ENCODE measurements at places on chromosomes 6 and 20.

- DNase-seq, result no peak
Observed at GRCh38 chr6:36694616-36695015, 3.0 kb upstream of the RAB44 start.

DNA sequence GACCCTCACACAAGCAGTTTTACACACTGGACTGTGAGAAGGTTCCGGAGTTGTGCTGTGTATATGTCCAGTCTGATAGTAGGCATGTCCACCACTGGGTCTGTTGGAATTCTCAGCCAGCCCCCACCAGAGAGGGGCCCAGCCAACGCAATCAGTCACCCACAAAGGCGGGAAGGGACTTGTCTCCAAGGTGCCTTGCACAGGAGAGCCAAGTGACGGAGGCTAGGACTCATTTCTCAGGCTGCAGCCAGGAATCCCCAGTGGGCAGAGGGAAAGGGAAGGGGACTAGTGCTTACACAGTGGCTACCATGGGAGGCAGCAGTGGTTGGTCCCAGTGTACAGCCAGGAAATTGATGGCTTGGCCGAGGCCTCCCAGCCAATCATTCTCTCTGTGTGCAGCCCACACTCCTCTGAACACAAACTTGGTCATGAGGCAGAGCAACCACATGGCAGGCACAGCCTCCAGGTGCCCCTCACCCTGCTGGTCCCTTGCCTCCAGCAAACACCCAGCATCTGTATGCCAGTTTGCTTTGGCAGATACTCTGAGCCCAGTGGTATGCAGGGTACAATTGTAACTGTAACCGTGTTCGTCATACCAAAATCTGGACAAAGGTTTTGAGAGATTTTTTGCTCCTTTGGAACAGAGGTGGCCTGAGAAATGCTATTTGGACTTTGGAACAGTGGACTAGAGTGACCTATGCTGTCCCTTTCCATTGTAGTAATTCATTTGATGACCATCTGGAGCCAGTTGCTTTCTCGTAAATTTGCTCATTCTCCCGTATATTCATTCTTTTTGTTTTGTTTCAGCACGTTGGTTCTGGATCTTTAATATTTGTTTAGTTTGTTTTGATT, 72.9 kb upstream of the MYL9 start:
- no peak for DNase-seq

DNA sequence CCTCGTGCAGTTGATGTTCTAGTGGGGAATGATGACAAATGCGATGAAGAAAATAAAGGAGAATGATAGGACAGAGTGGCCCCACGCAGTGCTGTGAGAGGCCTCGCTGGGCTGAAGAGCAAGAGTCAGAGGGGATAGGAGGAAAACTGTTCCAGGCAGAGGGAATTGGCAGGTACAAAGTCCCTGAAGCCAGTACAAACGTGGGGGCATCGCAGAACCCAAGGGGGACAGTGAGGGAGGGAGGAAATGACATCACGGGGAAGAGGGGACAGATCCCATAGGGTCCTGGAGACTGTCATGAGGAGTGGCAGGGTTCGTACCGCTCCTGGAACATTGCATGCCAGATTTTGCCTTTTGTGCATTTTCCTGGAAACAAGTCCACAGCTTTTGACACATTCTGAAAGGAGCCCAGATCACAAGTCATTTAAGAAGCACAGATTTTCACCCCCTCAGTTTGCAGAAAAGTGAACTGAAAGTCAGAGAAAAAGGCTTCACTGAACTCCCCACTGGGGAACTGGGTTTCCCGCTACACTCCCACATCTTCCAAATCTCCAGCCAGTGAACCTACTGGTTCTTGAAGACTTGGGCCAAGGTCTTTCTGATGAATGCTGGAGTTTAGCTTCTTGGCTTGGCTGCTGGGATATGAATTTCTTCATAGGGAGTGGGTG, 77.0 kb downstream of the SULF2 start:
- no peak for DNase-seq

- DNase-seq, result no peak
Observed at GRCh38 chr20:64131406-64131805, 24.0 kb upstream of the NPBWR2 start.

DNA sequence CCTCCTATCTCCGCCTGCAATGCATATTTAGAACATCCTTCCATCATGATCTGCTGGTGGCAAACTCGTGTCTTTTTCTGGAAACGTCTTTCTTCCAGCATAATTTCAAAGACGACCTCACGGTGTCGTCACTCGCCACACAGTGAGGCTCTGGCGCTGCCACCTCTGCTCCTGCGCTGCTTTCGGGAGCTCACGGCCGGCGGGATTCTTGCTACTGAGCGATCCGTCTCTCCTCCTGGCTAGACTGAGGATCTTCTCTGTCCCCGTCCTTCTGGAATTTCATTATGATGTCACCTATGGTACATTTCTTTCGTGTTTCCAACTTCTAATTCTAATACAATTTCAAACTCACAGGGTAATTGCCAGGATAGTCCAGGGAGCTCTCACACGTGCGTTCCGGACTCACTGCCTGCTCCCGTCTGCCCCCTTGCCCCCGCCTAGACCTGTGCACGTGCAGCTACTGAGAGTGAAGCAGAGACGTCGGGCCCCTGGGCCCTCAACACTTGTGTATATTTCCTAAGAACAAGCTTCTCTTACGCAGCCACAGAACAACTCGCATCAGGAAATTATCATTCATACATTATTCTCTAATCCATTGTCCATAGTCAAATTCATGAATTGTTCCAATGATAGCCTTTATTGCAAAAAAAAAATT, 25.5 kb upstream of the HELZ2 start:
- no peak for DNase-seq

DNA sequence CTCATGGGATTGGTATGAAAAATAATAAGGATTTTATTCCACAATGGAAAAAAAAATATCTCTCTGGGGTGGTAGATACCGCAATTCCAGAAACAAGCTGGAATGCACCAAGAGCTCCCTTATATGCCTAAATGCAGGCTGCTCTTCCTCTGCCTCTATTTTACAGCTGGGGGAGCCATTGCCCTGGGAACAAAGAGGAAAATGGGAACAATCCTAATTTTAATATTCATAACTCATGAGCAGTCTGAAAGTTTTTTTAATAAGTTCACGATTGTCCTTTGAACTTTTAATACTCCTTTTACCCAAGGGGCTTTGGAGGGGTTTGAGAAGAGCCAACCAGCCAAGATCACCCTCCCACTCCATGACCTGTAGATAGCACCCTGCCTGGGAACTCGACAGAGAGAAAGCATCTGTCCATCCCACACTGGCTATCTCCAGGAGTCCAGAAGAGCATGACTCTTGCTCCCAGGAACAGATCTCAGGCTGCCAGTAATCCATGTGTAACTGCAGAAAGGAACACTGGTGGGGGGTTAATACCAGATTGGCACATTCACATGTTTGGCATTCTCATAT, 74.7 kb downstream of the CD83 start:
- DNase-seq, result no peak

- no peak for DNase-seq
Observed at GRCh38 chr6:135870722-135871121, 19.2 kb downstream of the PDE7B start.

DNA sequence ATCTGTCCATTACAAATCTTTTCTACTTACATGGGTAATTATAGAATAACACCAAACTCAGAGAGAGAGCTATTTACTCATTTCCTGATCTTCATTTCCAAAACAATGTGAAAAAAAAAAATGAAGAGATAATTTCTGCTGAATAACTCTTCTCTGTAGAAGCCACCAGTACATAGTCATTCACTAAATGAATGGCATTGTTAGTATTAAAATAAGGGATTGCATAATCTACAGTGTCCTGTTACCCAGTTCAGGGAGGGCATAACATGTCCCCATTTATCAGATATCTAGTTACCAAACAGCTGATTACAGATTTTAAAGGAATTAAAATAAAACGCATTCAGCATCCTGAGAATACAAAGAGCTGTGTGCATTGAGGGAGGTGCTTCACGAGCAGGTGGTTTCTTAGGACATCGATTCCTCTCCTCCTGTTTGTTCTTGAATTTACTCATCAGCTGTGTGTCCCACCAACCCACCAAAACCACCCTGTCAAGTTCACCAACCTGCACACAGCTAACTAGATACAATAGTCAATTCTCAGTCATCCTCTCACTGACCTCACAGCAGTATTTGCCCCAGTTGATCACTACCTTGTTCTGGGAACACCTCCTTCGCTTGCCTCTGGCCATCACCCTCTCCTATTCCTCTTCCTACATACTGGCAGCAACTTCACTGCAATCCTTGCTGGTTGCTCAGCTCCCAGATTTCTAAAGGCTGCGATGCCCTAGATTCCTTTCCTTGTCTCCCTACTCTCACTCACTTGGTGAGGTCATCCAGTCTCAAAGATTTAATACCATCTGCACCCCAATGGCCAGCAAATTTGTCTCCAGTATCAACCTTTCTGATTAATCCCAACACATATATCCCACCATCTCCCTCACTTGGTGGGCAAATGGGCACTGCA, 18.7 kb downstream of the CNKSR3 start:
- DNase-seq, result no peak

GRCh38 chr6:42555477-42556457, 8.1 kb upstream of the UBR2 start:
- no peak for DNase-seq

DNA sequence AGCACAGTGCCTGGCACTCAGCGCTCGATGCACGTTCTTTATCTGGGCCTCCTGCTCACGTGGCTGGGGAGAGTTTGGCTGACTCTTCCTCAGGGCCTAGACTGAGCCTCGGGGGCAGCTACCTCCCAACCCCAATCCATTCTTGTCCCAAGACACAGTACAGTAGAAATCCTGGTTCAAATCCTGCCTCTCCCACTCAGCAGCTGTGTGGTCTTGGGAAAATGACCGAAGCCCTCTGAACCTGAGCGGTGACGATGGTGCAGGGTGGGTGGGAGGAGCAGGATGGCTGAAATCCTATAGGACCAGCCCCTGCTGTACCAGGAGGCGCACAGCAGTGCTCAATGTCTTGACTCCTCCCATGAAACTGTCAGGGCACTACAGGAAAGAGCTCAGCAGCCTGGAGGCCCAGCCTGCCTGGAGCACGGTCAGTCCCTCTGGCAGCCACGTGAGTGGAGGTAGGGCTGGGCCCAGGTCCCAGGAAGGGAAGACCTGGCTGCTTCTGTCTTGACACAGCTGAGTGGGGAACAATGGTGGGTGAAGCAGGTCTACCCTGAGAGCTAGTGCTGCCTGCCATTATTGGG, 31.5 kb downstream of the PDRG1 start:
- no peak for DNase-seq

- no peak for DNase-seq
Observed at GRCh38 chr6:145015739-145016558, 719.4 kb downstream of the EPM2A start.

GRCh38 chr20:55515832-55516231, 489.5 kb downstream of the CBLN4 start:
- no peak for DNase-seq

GRCh38 chr6:4057036-4057435, 21.9 kb downstream of the FAM217A start:
- DNase-seq, result no peak

DNA sequence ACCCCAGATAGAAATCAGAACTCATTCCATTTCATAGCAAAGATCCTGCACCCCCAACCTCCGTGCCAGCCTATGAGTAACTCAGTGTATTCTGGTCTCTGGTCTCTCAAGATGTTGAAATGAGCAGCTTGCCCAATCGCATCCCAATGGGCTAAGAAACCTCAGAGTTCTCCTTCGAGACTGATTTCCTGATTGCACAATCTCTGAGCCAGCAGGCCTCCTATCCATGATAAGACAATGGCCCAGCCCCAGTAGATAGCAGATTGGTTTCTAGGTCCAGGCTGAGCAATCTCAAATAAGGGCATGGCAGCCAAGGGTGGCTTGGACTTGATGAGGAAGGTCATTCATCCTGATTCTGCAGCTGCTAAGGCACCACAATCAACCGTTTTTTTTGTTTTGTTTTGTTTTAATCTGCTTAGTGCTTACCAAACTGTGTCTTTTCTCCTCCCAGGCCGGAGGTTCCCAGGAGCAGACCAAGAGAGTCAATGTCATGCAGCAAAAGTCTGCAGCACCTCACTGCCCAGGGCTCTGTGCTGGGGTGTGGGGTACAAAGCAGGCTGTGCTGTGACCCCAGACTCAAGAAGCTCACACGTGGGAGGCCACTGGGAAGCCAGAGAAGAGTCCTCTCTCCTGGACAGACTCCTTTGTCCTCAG, 125.1 kb upstream of the NXT1 start:
- no peak for DNase-seq

GRCh38 chr6:57432157-57432556, 114.7 kb downstream of the PRIM2 start:
- no peak for DNase-seq

- DNase-seq, result no peak
Observed at GRCh38 chr20:41344938-41345728, 4.5 kb downstream of the LPIN3 start.

GRCh38 chr20:36599912-36600345, 5.7 kb upstream of the RAB5IF start:
- no peak for DNase-seq

DNA sequence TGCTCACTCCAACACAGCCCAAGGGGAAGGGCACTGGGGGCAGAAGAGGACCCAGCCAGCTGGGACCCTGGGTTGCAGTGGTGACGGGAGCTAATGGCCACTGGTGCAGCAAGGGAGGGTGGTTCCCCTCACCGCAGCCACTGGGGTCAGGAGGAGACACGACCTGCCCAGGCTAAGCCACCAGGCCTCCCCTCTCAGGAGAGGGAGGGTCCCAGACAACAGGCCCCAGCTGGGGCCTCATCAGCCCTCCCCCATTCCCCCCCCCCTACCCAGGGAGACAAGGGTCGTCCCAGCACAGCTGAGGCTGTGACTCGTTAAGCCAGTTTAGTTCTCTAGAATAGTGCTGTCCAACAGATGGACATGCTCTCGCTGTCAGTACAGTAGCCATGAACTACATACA, 17.3 kb upstream of the MATN4 start:
- no peak for DNase-seq

DNA sequence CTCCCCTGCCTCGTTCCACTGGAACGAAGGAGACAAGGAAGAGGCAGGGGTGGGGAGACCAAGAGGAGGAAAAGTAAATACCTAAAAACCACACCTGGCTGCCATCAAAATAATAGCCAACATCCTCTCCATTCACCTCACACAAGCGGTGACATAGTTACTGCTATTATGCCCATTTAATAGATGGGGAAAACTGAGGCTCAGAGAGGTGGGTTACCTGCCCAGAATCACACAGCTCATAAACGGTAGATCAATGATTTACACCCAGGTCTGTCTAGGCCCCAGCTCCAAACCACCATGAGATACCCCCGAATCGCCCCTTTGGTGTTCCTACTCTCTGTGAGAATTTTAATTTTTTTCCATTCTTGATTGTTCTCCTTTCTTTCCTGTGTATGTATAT, 253.8 kb downstream of the BMP7 start:
- no peak for DNase-seq

- no peak for DNase-seq
Observed at GRCh38 chr6:130838250-130838860, 11.1 kb downstream of the SMLR1 start.

DNA sequence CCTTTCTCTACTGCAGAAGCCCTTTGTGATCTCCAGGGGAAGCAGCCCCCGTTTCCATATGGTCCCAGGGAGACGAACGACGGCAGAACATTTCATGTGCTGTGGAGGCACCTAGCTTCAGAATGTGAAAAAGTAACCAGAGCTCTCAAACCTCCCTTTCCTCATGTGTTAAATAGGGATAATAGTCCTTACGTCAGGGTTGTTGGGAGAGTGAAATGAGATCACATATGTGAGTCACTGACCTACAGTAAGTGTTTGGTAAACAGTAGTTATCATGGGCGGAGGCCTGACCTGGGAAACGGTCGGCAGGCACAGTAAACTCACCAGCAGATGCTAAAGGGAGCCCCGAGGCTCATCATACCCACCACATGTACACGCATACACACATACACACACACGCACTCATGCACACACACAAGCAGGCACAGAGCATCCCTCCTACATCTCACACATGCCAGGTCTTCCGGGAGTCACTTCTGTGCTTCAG, 89.7 kb downstream of the LY86 start:
- no peak for DNase-seq

- no peak for DNase-seq
Observed at GRCh38 chr6:132218059-132218696, 183.1 kb downstream of the MOXD1 start.

Data from activated gamma-delta T cell treated with anti-CD3 and anti-CD28 coated beads, Interleukin-2, amount 50 U/mL, for 16 hours (primary cell).